Effector CD4-positive, alpha-beta T cell (primary cell): ENCODE measurements at places on chromosomes 16 and 17.

- no peak for DNase-seq
These were observed 392.4 kb upstream of the TNRC6C start for GRCh38 chr17:77566151-77566550.

DNA sequence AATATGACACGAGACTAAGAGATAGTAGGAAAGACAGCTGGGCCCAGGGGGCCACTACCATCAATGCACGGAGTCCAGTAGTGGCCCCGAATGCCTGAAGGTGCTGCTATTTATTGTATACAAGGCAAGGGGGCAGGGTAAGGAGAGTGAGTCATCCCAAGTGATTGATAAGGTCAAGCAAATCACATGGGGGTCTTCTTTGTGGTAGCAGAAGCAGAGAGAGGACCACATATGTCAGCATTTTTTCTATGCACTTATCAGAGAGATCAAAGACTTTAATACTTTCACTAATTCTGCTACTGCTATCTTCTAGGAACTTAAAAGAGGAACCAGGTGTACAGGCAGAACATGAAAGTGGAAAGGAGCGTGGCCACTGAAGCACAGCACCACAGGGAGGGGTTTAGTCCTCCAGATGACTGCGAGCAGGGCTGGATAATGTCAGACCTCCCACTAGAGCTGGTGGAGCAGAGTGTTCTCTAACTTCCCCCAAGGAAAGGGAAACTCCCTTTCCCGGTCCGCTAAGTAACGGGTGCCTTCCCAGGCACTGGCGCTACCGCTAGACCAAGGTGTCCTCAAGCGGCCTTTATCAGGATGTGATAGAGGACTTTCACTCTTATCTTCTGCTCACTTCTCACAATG is 26.4 kb upstream of the ARL4D start:
- no peak for DNase-seq

- DNase-seq, result no peak
These were observed 288.9 kb upstream of the CDH11 start for GRCh38 chr16:65410801-65411200.

GRCh38 chr16:12339686-12340085 is 363.2 kb downstream of the SNX29 start:
- DNase-seq, result no peak

DNA sequence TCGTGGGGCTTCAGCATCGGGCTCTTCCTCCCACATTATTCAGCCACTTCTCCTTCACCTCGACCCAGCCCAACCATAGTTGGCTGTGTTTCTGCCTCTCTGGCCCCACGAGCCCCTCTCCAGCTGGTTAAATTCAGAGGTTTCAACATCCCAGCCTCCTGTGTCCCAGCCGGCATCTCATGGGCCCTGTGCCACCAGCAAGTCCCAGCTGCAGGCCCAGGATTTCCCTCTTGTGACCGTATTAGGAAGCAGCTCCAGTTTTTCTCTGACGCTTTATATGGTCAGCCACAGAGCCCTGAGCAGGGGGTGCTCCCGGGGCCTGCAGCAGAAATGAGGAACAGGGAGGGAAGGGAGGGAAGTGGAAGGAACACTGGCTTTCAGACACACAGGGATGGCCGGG is 27.4 kb downstream of the MYH11 start:
- DNase-seq, result no peak

DNA sequence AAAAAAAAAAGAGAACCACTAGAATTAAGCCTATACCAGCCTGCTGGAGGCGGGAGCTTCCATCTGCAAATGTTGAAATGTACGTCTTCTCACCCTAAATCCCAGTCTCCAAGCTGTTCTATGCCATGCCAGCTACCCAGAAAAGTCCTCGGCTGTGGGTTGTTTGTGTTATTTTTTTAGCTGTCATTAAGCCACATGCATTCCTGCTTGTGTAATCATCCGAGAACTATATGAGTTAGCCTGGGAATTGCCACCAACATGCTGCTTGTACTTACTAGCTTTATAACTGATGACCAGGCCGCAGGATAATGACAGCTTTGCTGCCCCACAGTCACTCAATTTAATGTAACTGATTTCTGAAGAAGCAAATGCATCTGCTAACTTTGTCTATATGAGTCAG is 313.9 kb upstream of the SALL1 start:
- no peak for DNase-seq
